Cardiac septum (tissue), 1 donor: ENCODE measurements at places on chromosomes 16 and 17. TPM values are rescaled to one million over a fixed set of nuclear protein-coding genes. Genes with fewer than 3 reads are reported as not detected.

DNA sequence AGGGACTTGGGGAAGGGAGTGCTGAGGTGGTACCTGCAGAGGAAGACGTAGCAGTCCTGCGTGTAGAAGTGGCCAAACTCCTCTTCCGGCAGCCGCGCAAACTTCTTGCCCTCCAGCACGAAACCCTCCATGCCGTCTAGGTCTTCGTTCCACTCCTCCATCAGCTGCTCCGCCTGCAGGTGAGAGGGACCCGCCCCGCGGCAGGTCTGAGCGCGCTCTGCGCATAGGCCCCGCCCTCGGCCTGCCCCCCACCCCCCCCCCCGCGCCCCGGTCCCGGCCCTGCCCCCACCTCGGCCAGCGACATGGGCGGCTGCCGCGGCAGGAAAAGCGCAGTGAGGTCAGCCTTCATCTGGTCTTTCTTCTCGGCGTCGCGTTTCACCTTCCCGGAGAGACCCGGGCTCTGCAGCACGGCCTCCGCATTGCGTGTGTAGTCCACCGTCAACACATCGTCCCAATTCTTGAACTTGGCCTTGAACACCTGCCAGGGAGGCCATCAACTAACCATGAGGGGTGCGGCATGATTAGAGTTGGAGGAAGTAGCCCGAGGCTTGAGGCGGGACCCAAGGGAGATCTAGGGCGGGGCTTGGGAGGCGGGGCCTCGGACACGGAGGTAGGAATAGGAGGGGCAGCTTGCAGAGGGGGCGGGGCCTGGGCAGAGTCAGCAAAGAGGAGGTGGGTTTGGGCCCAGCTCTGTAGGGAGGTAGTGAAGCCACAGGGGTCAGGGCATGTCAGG, 11.5 kb downstream of the FLII start:
- DNase-seq = no peak

DNA sequence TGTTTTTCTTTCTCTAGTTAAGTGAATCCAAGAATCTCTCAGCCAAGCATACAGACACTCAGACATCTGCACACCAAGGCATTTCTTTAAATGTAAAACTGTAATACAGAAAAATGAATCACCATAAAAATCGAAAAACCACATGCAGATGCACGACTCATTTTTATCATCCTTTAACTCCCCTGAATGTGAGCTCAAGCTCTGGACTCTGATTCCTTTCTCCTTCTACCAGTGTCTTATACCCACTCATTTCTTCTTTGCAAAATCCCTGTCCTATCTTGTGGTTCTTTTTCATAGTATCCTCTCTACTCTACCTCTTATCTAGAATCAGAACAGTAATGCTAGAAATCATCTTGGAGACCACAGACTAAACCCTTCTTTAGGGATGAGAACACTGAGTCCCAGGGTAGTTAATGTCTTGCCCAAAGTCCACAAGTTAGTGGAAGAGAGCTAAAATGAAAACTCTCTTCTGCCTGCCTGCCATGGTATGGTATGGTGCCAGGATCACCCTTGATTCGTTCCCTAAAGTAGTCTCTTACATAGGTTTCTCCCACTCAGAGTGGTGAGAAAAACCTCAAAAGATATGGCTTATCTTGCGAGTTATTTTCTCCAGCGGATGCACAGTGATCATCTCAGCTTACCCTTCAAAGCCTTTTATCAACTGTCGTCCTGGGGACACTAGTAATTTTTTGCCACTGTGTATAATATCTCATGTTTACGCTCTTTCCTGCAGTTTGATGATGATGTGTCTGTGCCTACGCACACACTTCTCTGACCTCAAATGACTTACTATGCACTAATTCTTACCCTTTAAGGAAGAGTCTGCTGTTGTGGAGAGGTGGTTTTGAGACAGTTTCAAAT, 30.2 kb downstream of the BRD7 start:
- no peak for DNase-seq

- no peak for DNase-seq
These were observed 17.6 kb upstream of the MAF start for GRCh38 chr16:79618041-79618691.

DNA sequence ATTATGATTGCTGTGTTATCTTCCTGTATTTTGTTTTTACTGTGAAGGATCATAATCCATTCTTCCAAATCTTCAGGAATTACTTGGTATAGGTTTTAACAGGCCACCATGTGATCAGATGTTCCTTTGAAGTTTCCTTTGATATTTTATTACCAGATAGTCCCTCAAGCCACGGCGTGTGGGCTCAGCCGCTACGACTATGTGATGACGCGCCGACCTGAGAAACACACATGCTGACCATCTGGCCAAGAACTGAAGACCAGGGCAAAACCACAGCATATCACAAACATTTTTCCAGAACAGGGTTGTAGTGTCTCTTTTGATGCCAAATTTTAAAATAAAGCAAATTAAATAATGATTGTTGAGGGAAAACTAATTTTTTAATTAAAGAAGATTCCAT, 47.3 kb downstream of the ZCCHC14 start:
- DNase-seq = peak; percentile 17

DNA sequence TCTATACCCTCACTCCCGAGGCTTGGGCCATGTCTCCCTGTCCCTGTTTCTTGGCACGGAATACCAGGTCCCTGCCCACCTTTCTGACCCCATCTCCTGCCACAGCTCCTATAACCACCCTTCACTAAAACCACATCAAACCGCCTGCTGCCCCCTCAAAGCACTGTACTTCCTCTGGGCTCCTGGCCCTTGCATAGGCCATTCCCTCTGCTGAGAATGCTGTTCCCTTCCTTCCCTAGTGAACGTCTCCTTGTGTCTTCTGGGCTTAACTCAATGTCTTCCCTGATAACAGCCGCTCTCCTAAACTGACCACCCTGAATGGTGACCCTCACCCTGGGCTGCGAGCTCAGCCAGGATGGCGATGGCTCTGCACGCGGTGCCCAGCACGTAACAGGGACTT, 10.7 kb downstream of the AANAT start:
- no peak for DNase-seq

DNA sequence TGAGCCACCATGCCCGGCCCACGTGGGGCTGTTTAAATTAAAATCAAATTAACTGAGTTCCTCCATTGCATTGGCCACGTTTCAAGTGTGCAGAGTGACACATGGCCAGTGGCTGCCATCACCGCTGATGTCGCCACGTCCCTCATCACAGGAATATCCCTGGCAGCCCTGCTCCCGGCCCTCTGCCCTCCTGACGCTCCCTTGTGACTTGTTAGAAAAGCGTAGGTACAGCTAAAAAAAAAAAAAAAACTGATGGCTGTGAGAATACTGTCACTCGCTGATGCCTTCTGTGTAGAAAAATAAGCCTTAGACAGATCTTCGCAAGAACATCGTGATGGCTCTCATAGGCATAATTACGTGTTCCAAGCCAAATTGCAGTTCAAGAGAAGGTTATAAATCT, 21.7 kb downstream of the CARHSP1 start:
- DNase-seq = peak; percentile 55

DNA sequence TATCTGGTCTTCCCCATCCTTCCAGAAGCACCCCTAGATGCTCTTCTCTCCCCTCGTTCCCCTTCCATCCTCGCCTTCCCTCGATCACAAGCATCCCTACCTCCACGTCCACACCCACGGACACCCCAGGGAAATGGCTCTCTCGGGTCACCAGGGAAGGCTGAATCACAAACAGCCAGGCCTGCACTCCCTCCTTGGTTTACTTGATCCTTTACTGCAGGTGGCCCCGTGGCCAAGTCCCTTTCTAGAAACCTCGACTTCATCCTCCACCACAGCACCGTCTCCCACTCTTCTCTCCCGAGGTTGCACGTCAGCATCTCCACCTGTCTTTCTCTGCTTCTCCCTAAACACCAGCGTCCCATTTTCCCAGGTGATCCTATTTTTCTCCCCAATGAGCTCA, 6.5 kb upstream of the RBFOX3 start:
- DNase-seq = no peak

DNA sequence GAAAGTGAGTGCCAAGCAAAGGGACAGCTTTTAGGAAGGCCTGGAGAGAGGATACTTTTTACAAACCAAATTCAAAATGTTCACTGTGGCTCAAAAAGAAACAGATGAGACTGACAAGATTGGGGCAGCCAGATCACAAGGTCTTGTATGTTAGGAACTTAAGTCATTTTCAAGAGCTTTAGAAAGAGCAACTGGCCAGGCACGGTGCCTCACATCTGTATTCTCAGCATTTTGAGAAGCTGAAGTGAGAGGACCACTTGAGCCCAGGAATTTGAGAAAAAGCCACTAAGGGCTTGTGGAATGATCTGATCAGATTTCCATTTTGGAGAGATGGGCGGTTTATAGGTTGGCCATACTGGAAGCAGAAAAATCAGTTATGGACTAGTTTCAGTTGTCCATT, 17.2 kb downstream of the SPAG9 start:
- DNase-seq = no peak

GRCh38 chr16:66440970-66441369, 13.9 kb downstream of the BEAN1 start:
- DNase-seq = peak; percentile 39

GRCh38 chr17:10144982-10145381, 53.4 kb downstream of the GAS7 start:
- no peak for DNase-seq

DNA sequence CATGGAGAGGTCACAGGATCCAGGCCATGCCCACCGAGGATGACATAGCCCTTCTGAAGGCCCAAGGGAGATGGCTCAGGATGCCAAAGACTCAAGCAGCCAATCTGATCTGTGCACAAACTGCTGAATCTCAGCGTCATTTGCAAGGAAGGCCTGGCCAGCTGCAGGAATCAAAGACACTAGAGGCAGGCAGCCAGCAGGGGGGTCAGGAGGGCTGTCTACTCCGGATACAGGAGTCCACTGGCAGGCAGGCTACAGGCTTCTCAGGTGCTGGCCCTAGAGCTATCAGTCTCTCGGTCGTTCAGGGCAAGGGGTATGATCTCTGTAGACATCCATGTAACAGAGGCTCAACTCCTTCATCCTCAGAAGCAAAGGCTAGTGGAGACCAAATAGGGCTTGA, 1735.3 kb downstream of the TP53TG3F start:
- no peak for DNase-seq

DNA sequence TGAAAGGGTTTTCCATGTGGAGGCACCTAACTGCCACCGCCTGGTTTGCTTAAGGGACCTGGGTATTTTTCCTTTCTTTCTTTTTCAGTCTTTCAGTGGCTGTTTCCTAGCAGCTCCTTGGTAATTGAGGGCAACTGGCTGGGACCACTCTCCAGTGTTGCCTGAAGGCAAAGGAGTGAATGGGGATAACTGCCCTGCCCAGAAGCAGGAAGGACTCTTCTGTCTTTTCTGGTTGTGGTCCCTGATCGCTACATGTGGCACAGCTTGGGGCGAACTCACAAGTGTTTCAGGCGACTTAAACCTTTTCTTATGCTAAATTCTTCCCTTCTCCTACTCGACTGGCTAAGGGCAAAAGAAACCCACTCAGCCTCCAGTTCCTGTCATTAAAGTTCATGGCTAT, 10.1 kb upstream of the TMEM98 start:
- DNase-seq = no peak

- no peak for DNase-seq
These were observed 560 bp upstream of the RUSF1 start for GRCh38 chr16:31508706-31509195.

DNA sequence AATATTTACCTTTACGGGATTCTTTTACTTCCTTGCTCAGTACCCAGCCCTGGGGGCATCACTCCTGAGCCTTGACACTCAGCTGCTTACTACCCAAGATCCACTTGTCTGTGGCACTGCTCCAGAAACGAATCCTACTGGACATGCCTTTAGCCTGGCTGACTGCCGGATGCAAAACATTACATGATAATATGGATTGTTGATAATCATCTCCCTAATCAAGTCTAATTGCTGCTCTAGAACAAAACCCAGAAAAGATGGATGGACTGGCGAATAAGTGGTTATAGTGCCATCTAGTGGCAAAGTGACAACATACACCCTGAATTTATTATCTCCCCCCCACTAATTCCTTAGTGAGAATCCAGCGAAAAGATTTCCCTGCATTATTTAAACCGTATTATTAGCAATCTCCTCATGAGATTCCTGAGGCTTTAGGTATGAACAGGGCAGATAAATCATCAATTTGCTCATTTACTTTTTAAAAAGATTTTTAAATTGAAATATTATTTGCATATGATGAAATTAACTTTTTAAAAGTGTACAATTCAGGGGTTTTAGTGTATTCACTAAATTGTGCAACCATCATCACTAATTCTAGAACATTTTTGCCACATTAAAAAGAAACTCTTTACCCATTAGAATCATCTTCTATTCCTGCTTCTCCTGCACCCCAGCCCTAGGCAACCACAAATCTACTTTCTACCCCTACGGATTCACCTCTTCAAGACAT, 61.6 kb downstream of the RGS9 start:
- no peak for DNase-seq

GRCh38 chr16:84327926-84328505, 33.3 kb downstream of the WFDC1 start:
- no peak for DNase-seq

DNA sequence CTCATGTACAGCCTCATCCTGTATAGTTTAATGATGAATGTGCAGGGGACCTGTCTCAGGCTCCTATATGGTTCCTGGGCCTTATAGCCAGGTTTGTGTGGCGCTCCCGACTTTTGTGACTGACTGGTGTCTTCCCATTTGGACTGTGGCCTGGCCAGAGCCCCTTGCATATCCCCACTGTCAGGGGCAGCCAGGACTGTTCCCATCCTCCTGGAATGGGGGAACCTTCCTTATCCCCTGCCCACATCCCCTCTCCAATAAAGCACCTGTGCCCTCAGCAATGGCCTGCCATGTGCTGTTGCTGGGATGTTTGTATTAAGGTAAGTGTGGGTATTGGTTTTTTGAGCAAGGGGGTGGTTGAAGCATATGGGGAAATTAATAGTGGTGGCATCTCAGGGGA, 2.6 kb downstream of the B3GNT9 start:
- DNase-seq = no peak

GRCh38 chr16:57889960-57890751, 80.8 kb downstream of the CNGB1 start:
- peak; percentile 12 for DNase-seq

GRCh38 chr16:84053237-84053636, 10.6 kb upstream of the SLC38A8 start:
- peak; percentile 50 for DNase-seq

Gene NPIPA3
- 2.0 TPM for total RNA-seq

Gene DCUN1D3
- total RNA-seq = 10.0 TPM

Gene CD300E
- 0.67 TPM for total RNA-seq

Gene HOXB4
- total RNA-seq = 1.6 TPM

Gene TVP23A
- total RNA-seq = 0.13 TPM

Gene SYCE1L
- total RNA-seq = 0.83 TPM

Gene UBFD1
- total RNA-seq = 49.7 TPM

Gene TTC19
- 29.0 TPM for total RNA-seq

Gene CRHR1
- total RNA-seq = not detected

Gene ZG16
- not detected for total RNA-seq
